ENCODE measurements at places on chromosomes 2 and 18.
A peak's percentile ranks its signal among the peaks of the same experiment; 100 is the strongest.

- DNase-seq, result no peak
Measured at GRCh38 chr18:22195052-22195451, 25.7 kb downstream of the GATA6 start.

DNA sequence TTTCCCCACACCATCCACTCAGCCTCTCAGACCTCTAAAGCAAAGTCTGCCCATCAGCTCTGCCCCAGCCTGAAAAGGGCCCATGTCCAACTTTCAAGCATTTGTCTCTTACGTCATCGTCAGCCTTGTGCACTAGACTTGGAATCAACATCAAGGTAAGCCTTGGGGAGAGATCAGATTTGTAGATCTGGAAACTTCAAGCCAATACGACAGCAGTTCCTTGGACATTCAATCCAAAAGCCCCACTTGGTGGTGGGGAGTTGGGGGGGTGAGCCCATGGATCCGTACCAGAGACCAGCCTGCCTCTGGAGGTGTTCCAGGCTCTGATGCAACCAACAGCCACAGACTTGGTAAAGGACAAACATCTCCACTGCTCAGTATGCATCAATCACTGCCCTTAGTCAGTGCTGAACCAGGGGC lies 206.8 kb upstream of the MEIS1 start:
- no peak for DNase-seq

DNA sequence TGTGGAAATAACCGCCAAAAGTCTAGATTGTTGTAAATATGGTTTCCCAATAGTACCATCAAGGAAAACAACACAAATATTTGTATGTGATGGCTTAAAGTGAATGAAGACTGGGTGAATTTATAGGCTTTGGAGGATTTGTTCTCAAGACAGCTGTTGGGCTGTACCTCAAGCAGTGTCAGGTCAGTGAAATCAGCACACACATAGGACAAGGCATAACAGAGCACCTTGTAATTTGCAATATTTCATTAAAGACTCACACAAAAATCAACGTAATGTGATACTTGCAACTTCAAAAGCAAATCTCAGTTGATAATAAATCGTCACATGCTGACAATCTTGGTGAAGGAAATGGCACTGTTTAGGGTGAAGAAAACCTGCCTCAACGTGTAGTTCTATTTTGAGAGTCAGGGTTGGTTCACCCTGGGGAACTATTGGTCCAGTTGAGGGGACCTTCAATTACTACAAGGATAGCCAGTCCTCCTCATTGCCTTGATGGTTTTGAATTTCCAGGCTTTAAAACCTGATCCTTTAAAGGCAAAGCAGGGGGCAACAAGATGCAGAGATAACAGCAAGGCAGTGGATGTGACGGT lies 126.8 kb upstream of the ST6GAL2 start:
- DNase-seq, result no peak

DNA sequence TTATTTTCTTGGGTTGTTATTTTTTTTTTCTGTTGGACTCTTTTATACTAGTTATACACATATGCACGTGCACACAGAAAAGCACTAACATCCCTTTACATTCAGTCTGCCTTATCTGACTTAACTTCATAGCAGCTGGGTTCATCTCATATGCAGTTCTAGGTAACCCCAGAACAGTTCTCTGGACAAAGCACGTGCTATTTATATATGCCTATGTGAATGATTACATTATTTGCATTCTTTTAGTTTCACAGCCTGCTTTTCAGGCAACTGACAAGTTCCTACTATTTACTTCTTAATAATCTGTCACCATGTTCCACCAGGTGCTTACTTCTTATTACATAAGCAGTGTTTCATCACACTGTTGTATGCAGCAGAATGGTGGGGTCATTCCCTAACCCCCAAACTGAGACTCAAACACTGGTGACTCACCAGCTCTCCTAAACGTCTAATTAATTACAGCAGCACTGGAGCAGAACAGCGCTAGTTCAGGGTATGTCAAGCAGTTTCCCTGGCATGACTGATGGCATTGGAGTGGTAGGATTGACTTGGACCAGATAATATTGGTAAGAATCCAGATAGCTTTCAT lies 372.8 kb downstream of the CLIP4 start:
- no peak for DNase-seq

- no peak for DNase-seq
Measured at GRCh38 chr2:138298900-138299299, 202.7 kb upstream of the SPOPL start.

DNA sequence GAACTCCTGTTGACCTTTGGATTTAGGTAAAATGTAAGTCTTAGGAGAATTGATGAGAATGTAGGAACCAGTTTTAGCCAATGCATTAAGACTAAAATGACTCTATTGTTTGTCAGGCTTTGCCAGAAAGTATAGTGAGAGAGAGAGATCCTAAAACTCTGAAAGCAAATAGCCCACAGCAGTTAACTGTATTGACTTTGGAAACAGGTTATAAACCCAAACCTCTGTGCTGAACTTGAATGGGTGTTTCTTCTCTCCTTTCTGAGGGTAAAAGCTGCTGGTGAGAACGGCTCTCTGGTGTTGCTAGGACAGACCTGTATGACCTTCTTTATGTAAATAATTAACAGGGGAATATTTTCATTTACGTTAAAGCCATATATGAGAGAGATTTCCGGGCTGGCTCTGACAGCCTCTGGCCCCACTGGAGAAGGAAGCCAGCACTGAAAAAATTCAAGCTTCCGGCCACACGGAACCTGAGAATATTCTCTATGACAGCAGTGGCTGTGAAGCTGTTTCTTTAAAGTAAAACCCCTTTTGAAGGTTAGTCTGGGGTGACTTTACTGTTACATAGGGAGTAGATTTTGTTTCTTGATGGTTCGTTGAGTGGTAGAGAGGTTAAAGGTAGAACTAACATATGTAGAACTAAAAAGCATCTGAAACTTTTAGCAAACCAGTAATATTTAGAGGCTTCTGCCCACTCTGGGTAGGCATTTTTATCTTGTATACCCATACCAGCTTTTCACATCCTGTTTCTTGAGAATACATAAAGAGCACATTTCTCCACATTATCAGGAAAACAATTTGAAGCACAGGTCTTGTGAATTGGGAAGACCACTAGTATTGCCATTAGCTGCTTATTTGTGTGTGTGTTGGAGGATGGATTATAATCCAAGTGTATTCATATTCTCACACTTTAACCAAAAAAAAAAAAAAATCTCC lies 123.8 kb downstream of the SPTBN1 start:
- DNase-seq, result no peak

DNA sequence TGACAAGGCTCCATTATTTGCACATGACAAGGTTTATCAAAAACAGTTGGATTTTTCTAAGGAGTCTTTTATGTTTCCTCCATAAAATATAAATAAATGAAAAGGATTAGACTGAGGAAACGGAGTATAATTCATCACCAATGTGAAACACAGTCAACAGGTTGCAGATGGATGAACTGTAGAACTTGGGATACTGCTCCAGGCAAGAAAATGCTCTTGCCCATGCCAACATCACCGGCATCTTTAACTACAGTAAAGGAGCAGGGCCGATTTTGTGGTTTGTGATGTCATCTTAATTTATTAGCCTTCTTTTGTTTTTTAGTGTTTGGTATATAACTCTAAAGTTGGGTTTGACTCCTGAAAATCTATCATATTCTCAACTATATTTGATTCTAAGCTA lies 577.3 kb downstream of the EPHA4 start:
- no peak for DNase-seq

DNA sequence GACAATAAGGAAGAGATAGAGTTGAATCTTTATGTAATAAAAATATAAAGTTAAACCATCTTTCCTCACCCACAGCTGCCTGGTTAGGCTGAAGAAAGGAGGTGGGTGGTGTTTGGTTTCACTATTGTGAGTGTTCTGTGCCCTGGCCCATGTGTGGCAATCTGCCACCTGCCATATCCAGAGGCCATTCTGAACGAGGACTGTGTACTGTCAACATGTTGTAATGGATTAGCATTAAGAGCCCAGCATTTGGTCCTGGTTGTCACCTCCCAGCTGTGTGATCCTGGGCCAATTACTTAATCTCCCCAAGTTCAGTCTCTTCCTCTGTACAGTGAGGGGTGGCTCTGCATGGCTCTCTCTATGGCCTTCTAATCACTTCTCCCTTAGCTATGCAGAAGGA lies 118.2 kb upstream of the SEC11C start:
- DNase-seq, result no peak

GRCh38 chr2:219402665-219403515 lies 15.2 kb upstream of the DNPEP start:
- peak; percentile 14 for DNase-seq

DNA sequence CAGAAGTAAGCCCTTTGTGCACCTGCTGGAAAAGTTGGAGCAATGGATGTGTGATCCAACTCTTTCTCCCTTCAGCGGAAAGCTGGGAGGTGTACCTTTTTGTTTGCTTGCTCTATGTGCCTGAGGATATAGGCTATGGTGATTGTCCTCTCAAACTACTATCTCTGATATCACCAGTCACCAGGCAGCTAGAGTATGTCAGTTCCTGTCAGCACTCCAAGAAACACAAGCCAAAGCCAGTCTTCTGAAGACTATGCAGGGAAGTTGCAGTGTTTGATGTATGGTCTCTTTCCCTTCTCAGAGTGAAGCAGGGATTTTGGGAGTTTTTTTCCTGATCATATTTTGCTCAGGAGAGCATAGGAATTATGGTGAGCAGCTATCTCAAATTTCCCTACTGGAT lies 146.4 kb downstream of the PTH2R start:
- DNase-seq, result no peak

DNA sequence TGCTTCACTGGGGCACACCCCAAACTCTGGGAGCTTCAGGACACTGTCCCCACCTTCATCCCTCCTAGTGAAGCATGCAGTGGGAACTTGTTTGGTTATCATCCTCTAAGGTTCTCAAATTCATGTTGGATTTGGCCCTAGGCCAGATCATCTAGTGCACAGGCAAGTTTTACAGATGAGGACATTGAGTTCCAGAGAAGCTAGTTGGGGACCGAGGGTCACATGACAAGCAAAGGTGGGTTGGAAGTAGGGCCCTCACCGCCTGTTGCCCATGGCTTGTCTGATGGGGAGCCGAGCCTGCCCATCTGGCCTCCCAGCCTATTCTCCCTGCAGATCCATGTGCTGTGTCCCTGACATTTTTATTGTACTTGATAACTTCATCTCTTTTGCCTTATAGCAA lies 2.8 kb downstream of the PRKCE start:
- no peak for DNase-seq

GRCh38 chr2:23617811-23618215 lies 232.8 kb downstream of the KLHL29 start:
- no peak for DNase-seq

DNA sequence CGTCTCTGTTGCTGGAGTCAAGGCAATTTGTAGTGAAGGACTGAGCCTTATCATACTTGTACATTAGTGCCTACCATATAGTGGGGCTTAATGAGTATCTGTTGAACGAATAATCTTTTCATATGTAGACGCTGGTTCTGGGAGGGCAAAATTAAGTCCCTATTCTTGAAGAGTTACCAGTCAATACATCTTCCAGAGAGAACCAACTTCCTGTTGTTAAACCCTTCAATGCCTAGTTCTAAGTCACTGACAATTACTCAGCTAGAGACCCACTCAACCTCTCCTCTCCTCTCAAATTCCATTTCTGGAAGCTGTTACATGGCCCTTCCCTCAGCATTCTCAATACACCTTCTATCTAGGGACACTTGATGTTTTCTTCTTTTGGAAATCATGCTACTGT lies 1.1 kb upstream of the MOB4 start:
- no peak for DNase-seq

GRCh38 chr2:70118798-70119454 lies 31.6 kb downstream of the PCBP1 start:
- DNase-seq, result no peak

GRCh38 chr2:219744066-219744465 lies 116.6 kb downstream of the SLC4A3 start:
- no peak for DNase-seq

DNA sequence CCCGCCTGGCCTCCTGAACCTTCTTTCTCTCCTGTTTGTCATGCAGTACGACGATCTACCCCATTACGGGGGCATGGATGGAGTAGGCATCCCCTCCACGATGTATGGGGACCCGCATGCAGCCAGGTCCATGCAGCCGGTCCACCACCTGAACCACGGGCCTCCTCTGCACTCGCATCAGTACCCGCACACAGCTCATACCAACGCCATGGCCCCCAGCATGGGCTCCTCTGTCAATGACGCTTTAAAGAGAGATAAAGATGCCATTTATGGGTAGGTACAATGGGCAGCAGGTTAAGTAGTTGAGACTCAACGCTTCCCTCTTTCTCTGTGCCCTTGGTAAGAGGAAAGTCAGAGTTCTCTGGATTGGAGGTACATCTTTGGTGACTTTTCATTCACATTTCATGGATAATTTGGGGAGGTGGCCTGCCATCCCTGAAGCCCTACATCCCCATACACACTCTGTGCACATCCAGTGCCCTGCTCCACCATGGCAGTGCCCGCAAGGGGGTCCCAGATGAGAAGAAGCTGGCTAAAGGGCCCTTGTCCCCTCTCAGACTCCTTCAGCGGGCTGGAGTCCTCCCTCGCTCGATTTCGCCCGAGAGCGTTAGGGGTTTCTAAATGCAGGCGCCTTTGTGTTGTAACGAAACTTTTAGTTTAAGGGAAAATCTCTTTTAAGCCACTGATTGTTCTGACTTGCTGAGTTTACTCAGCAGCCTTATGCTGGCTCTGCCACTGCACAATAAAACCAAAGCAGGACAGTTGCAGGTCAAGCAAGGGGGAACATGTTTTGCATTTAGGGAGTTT lies 3.0 kb downstream of the MEIS1 start:
- no peak for DNase-seq

DNA sequence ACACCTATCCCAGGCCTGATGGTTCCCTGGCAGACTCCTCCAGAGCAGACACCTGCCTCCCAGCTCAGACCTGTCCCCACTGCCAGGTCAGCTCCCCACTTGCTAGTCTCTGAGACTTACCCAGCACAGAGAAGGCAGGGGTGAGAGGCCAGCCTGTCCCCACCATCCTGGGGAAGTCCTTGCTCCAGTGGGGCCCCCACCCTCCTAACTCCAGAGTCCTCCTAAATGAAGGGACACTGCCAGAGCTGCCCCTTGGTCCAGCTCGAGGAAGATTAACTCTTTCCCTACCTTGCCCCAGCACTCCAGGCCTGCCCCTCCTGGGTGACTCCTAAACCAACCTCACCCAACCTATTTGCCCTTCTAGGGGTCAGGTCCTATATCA lies 30.4 kb upstream of the TNS1 start:
- no peak for DNase-seq

GRCh38 chr2:1625281-1626001 lies 118.9 kb downstream of the PXDN start:
- DNase-seq, result no peak

- DNase-seq, result no peak
Measured at GRCh38 chr2:203453858-203454451, 81.1 kb downstream of the RAPH1 start.

GRCh38 chr2:238945433-238946150 lies 97.7 kb downstream of the TWIST2 start:
- DNase-seq, result no peak

DNA sequence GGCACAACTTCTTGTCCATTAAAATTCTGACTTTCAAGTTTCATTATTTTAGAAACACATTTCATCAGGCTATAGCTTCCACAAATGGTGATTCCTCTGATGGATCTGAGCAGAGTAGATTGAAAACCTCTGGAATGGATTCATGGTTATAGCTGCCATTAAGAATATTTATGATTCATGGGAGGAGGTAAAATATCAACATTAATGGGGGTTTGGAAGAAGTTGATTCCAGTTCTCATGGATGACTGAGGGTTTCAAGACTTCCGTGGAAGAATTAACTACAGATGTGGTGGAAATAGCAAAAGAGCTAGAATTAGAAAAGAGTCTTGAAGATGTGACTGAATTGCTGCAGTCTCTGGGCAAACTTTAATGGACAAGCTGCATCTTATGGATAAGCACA lies 797.4 kb downstream of the SUCLG1 start:
- DNase-seq, result no peak

Data from bone marrow (tissue), 2 donors.